Articular chondrocyte of knee joint (primary cell): ENCODE measurements at places on chromosomes 7 and 10. TPM values are rescaled to one million over a fixed set of nuclear protein-coding genes. Genes with fewer than 3 reads are reported as not detected.

Gene ANKRD30A
- total RNA-seq, result not detected in 2 replicates

Gene TMEM213
- not detected in 2 replicates for total RNA-seq

Gene CALML5
- not detected in 2 replicates for total RNA-seq

Gene GLUD1
- 180 and 203 TPM in 2 replicates for total RNA-seq

Gene HTRA1
- total RNA-seq, result 211 and 270 TPM in 2 replicates

Gene ZNF485
- total RNA-seq, result 2.1 and 3.4 TPM in 2 replicates

Gene TMEM196
- total RNA-seq, result 0.11 and 0.13 TPM in 2 replicates

Gene CD36
- total RNA-seq, result 0.43 TPM in 1 of 2 replicates, not detected in the other

Gene FAM3C
- 72.3 and 83.9 TPM in 2 replicates for total RNA-seq

Gene MBLAC1
- 1.2 and 2.0 TPM in 2 replicates for total RNA-seq

Gene DNAH11
- total RNA-seq, result 0.39 and 1.3 TPM in 2 replicates

Gene RBP3
- total RNA-seq, result not detected in 2 replicates

Gene KEL
- total RNA-seq, result not detected in 2 replicates

Gene HOXA13
- total RNA-seq, result 8.6 and 11.1 TPM in 2 replicates

Gene CTAGE4
- total RNA-seq, result 1.0 and 2.7 TPM in 2 replicates
